T1000 (cell line): ENCODE measurements at places on chromosomes 6 and 20.

DNA sequence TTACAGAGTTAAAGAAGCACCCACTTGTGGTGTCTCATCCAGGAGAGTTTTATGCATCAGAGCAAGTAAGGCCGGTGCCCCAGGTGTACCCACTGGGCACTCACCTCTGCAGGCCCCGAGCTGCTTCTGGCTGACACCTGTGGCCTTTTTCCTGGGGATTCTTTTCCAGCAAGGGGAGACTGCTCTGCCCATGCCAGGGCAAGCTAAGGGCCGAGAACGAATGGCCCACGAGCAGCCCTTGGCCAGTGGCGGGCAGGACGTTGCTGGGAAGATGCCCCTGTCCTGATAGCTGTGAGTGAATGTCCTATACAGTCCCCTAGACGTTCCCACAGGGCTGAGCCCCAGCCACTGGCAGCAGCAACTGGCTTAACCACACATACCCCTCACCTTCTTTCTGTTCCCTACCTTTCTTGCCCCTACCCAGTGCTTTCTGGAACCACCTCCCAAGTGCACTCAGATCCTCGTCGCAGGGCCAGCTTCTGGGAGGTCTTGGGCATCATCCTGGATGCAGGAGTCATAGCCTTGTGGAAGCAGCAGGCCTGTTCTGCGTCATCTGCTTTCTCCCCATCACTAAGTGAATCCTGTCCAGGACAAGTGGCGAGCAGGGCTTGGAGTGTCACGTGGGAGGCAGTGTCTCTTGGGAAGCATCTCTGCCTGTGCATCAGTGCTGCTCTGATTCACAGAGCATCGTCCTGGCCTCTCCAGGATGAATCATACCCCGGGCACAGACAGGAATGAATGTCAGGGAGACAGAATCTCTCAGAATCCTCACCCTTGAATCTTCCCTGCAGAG, 32.5 kb downstream of the SYNDIG1 start:
- no peak for DNase-seq

GRCh38 chr6:149897015-149897697, 757 bp downstream of the RAET1E start:
- peak; percentile 54 for DNase-seq

GRCh38 chr6:7433121-7433617, 43.6 kb downstream of the RIOK1 start:
- DNase-seq = no peak

GRCh38 chr20:36391456-36391855, 85.3 kb downstream of the DLGAP4 start:
- no peak for DNase-seq

- DNase-seq = no peak
These were observed 138.6 kb upstream of the MARCKS start for GRCh38 chr6:113718588-113718987.

GRCh38 chr6:5087389-5087788, 2.2 kb downstream of the PPP1R3G start:
- no peak for DNase-seq

DNA sequence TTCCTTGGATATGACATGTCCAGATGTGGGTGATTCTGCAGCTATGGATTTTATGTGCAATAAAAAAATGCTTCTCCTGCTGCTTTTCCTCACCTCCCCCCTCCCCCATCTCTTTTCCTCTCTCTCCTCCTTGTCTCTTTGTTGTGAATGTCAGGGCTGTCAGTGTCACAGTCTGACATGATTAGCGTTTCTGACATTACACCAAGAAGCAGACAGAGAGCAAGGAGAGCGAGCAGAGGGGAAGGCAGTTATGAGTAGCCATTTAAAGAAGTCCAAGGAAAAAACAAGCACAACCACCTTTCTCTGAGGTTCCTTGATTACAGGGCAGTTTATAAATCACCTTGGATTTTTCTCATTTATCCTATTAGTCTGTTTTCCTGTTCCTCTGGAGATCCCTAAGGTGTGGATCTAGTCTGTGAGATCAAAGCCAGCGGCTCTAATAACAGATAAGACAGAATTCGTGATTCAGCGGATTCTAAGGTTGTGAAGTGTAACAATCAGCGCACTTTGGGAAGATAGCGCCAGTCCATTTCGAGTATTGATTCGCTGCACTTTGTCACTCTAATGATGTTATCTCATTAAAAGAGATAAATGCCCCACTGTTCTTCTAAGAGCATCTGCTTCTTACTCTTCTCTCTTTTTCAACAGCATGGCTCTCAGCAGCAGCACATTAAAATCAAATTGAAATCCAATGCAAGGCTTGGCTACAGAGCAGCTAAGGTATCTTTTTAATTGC, 101.4 kb downstream of the BACH2 start:
- no peak for DNase-seq

- DNase-seq = no peak
These were observed 35.0 kb upstream of the TULP1 start for GRCh38 chr6:35547676-35548075.

GRCh38 chr6:142698751-142699150, 246.2 kb downstream of the HIVEP2 start:
- no peak for DNase-seq

DNA sequence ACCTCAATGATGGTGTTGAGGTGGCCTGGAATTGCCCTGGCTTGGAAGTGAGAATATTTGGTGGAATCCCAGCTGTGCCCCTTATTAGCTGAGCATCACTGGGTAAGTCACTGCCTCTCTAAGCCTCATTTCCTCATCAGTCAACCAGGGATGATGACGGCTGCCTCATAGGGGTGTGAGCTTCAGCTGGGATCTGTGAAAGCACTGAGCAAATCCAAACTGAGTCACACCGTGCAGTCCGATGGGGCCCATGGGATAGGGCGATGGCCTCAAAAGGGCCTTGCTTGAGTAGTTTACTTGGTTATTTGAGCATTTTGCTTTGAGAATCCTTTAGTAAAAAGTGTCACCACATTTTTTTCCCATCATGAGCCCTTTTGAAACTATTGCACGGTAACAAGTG, 1.1 kb downstream of the SLC22A1 start:
- DNase-seq = no peak

- no peak for DNase-seq
These were observed 2.6 kb downstream of the UBE2V1 start for GRCh38 chr20:50110141-50111047.

- peak; percentile 10 for DNase-seq
These were observed 44.3 kb downstream of the KHDC1L start for GRCh38 chr6:73180763-73181619.

DNA sequence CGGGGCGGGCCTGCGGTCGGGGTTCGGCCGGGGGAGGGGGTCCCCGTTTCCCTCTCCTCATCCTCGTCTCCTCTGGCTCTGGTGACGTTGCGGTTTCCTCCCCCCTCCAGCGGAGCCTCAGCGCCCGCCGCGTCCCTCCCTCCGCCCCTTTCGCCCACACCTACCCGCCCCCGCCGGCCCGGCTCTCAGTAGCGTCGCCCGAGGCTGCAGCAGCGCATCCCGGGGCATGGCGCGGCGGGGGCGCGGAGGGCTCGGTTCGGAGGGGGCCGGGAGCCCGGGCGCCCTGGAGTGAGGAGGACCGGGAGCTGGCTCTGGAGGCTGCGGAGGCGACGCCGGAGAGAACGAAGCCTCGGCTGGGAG, at the start of gene DSE:
Gene DSE, plus strand, starts transcription at position 188 of the 360 bp plus-strand sequence. CDS start 28,304 bp downstream, outside the sequence.
- peak; percentile 54 for DNase-seq

GRCh38 chr6:14396826-14397517, 279.4 kb downstream of the CD83 start:
- no peak for DNase-seq

DNA sequence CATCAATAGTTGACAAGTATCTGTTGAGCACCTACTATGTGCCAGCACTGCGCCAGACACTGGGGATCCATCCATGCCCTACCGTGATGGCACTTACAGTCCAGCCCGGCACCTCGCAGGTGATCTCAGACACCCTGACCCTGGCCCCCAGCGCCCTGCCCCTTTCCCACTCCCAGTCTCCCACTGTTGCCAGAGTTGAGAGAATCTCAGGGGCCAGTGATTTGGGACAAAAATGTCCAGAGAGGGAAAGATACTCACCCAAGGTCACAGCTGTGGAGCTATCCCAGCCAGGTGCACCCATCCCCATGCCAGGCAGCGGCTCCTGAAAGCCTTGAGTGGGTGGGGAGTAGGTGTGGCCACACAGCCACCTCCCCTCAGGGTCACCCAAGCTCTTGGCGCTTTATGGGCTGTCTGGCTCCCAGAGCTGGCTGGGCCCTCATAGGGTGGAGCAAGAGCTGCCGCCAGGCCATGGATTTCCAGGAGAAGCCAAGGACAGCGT, 3.3 kb downstream of the PI16 start:
- DNase-seq = no peak

DNA sequence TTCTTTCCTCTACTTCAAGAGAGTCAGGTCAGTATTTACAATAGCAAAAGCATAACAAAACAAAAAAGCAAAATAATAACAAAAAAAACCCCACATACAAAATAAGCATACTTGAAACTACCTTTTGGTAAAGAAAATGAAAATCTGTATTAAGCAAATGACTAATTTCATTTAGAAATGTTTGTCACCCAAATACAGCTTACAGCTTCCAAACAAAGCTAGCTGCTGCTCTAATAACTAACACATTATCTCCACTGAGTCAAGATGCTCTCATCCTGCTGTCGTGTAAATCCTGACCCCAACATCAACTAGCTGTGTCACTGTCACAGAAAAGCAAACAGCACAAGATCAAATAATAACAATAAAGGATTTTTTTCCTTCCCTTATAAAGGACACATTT, 21.7 kb downstream of the MAP7 start:
- DNase-seq = no peak

DNA sequence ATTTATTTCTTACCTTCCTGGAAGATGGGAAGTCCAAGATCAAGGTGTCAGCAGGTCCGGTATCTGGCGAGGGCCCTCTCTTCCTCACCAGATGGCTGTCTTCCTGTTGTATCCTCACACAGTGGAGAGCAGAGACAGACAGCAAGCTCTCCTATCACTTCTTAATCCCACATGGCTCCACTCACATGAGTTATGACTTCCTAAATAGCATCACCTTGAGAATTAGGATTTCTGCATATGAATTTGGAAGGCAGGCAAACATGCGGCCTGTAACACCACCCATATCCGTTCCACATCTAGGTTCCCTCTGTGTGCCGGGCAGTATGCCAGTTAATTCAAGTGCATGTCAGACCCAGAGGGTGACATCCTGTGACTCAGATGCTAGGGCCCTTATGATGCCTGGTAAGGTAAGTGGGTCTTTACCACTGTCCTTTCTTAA, 2.1 kb downstream of the RAET1E start:
- peak; percentile 13 for DNase-seq

GRCh38 chr20:36604952-36605398, 604 bp upstream of the RAB5IF start:
- no peak for DNase-seq

GRCh38 chr6:44674226-44675155, 287.0 kb downstream of the CDC5L start:
- DNase-seq = no peak

DNA sequence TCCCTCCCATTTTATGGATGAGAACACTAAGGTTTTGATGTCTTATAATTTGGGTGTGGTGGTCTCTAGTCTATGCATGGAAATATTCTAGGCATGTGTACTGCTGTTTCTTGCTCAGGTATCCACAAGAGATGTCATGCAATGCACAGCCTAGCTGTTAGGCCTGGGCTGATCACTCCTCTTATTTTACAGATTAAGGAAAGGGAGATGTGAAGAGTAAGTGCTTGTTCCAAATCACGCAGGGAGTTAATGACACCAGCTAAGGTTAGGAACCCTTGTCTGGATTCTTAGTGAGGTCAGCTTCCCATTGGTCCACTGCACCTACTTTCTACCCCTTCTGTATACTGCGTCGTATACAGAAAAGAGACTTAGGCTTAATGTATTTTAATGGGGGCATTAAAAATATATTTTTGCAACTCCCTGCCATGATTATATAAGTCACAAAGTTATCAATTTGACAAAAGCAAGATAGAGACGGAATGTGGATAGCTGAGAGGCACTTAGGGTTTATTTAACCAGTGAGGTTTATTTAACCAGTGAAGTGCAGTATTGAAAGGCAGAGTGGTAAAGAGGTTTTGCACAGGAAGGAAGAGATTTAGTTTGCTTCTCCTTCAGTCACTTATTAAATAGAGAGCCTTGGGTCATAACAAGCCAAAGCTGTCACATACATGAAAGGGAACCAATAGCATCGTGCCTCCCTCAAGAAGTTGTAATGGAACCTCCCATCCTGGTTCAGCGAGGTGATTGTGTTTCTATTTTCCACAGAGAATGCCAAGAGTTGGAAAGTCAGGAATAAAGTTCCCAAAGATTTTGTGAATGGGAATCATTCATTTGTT, 95.0 kb upstream of the FAM184A start:
- DNase-seq = no peak

DNA sequence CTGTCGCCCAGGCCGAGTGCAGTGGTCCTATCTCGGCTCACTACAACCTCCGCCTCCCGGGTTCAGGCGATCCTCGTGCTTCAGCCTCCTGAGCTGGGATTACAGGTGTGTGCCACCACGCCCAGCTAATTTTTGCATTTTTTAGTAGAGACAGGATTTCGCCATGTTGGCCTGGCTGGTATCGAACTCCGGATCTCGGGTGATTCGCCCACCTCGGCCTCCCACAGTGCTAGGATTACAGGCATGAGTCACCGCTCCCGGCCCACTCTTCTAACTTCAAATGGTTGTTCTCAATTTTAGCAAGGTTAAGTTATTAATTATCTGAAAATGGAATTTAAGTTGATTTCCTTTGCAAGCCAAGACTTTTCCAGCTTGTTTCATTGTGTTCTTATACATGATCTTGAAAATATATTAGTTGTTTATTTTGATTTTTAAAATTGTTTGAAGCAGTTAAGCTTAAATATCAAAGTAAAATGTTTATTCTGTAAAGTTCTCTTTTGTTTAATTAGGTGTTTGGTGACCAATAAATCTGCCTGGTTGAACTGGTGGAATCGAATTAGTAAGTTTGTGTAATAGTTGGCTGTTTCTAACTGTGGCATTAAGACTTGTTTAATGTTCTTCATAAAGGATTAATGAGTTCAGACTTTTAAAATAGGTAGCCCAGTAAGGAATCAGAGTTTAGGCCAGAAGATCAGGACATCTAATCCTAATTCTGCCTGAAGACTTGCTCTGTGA, 2.3 kb downstream of the PM20D2 start:
- no peak for DNase-seq

- no peak for DNase-seq
These were observed 66.6 kb downstream of the LAMA4 start for GRCh38 chr6:112187736-112188135.

GRCh38 chr20:15196547-15197255, 859.3 kb upstream of the FLRT3 start:
- no peak for DNase-seq

GRCh38 chr6:147586044-147586443, 77.6 kb downstream of the SAMD5 start:
- DNase-seq = no peak

- DNase-seq = no peak
These were observed 139.5 kb upstream of the TCF21 start for GRCh38 chr6:133749427-133749826.

- DNase-seq = no peak
These were observed 1.4 kb downstream of the WFDC2 start for GRCh38 chr20:45470937-45471336.
